ENCODE measurements at places on chromosomes 16 and 17.

GRCh38 chr17:49519781-49520180 lies 24.7 kb downstream of the NGFR start:
- DNase-seq = no peak

DNA sequence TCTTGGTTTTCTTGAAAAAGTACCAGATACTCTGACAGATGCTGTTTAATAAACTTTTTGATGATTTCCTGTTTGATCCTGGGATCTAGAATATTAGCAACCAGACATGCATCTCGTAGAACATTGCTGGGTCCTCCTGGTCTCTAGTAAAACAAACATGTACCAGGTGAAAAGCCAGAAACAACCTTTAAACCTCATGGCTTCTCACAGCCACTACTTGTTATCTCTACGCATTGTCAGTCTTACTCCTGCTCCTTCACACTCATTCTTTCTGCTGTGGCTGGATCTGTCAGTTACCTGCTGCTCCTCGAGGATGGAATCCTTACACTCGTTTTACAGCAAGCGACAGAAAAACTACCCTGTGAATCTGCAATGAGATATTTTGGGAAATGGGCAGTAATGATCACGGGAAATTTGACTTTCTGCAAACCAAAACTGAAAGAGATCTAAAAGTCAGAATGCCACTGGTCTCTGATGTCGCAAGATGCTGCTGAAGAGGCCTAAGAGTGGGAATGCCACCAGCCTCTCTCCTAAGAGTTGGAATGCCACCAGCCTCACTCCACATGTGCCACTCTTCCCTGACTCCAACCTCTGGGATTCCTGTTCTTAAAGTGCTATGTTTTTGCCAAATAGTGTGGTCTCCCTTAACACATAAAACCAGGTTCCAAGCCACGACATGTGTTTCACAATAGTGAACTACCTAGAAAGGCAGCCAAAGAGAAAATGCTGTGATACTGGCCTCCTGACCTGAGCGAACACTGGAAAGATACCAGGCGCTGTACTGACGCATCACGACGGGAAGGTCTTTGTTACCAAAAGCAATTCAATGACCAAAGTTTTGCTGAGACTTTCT lies 86.3 kb downstream of the VPS53 start:
- no peak for DNase-seq

- no peak for DNase-seq
These were observed 32.8 kb upstream of the ABCC12 start for GRCh38 chr16:48188449-48189102.

- DNase-seq = no peak
These were observed 22.6 kb upstream of the GOSR1 start for GRCh38 chr17:30454635-30455034.

GRCh38 chr16:85256190-85256739 lies 144.0 kb upstream of the CIBAR2 start:
- no peak for DNase-seq

DNA sequence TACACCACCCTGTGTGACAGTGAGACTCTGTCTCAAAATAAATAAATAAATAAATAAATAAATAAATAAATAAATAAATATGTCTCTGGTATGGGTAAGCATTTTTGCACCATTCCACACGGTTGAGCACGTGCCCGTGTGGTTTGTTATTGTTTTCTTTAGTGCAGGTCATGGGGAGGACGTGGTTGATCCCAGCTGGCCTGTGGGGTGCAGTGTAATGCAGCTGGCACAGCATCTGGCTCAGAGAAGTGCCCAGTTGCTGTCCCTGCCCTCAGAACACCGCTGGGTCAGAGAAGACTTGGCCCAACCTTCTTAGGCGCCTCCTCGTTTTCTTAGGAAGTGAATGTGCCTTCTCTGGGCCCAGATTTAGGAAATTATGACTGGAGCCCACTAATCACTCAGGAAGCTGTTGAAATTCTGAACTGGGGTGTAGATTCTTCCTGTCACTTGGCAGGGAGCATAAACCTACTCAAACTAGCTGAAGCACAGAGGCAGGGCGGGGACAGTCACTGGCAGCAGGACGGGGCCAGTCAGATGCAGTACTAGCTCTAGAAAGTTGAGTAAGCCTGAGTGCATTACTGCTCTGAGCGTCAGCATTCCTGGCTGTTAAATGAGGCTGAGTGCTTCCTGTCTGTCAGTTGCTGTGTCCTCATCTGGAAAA lies 85.9 kb downstream of the SNX29 start:
- no peak for DNase-seq

DNA sequence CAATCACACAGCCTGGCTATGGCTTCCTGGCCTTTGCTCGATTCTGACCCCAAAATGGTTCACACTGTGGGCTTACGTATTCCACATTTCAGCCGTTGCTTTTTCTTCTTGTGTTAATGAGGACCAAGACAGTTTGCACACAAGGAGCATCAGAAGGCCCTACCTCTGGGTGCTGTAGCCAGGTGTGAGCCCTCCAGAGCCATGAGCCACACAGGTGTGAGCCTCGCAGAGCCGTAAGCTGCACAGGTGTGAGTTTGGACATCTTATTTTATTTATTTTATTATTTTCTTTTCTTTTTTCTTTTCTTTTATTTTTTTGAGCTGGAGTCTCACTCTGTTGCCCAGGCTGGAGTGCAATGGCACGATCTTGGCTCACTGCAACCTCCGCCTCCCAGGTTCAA lies 70.6 kb downstream of the LMF1 start:
- no peak for DNase-seq

DNA sequence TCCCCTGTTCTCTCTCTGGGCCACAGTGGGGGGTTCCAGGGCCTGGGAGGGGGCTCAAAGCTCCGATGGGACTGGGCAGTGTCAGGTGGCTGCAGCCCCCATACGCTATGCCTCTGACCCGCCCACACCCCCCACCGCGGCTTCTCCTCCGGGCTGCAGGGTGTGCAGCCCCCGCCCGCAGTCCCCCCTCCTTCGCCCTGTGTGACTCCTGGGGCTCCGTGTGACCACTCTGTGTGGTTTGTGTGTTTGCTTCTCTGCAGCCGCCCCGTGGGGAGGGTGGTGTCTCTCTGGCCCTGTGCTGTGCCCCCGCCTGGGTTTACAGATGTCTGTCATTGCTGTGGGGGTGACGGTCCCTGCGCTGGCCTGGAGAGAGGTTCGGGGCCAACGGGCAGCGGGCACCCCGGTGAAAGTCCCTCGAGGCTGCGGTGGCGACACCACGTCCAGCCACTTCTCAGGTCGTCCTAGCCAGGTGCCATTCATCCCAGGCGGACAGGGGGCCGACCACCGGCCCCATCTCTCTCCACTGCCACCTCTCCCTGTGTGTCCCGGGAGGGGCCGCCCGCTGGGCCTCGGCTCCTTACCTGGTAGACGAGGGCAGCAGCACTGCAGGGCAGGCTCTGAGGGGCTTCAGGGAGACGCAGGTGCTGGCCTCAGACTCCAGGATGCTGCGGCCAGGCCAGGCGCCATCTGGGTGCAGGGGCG lies 5.5 kb downstream of the SSTR5 start:
- DNase-seq = no peak

- no peak for DNase-seq
These were observed 22.5 kb downstream of the XPO6 start for GRCh38 chr16:28189245-28189644.

DNA sequence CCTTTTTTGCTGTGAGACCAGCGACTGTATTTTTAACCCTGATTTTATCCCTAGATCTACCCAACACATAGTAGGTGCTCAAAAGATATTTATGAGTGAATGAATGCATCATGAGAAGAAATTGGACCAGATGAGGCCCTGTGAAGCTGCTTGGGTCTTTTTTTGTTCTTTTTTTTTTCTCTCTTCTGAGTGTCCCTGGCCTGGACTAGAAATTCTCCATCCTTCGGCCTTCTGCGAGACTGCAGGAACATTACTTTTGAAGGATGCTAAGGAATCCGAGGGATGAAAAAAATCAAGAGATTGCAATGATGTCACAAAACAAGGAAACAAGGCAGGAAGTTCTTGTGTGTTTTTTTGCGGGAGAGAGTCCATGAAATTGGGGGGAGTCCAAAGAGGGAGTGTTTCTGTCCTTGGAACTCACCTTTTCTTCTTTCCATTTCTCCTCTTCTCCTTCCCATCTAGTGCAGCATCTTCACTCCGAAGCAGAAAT lies 560 bp upstream of the RUSF1 start:
- DNase-seq = no peak

- no peak for DNase-seq
These were observed 21.1 kb upstream of the NSMCE1 start for GRCh38 chr16:27289669-27290068.

DNA sequence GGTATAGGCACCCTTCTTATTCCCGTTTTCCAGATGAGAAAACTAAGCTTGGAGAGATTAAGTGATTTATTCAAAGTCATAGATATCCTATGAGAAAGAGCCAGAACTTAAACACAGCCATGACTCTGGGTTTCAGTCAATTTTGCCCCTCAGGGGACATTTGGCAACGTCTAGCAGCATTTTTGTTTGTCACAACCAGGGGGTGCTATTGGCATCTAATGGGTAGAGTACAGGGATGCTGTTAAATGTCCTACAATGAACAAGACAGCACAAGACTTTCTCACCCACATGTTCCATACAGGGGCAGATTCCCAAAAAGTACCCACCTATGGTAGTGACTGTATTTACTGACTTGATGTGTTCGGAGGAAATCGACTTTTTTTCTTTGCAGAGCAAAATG lies 4.8 kb upstream of the SHISA9 start:
- DNase-seq = no peak

GRCh38 chr17:43308999-43309398 lies 75.2 kb upstream of the RNU2-1 start:
- no peak for DNase-seq

- DNase-seq = no peak
These were observed 10.1 kb upstream of the TMEM219 start for GRCh38 chr16:29951625-29952365.

- no peak for DNase-seq
These were observed 63.5 kb upstream of the TEX2 start for GRCh38 chr17:64326420-64327054.

DNA sequence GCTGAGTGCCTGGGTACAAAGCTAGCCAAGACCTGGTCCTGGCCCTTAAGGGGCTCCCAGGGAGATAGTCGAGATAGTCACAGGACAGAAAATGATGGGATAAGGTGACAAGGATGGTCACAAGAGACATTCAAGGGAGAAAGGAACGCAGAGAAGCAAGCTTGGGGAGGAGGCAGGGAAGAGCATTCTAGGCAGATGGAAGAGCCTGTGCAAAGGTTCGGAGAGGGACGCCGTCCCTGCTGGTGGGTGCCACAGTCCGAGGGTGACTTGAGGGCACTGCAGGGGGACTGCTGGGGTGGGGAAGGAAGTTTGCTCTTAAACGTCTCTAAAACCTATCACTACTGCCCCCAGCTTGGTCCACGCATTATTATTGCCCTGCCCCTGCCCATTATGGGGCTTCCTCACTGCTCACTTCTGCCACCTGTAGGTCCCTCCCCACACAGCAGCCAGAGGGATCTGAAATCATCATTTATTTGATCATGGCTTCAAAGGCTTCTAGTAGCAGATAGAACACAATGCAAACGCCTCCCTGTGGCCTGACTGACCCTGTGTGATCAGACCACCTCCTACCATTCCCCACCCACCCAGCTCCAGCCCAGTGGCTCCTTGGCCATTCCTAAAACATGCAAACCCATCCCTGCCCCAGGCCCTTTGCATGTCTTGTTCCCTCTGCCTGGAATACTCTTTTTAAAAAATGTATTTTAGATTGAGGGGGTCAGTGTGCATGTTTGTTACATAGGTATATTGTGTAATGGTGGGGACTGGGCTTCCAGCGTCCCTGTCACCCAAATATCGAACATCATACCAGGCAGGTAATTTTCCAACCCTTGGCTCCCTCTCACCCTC lies 60.3 kb downstream of the RMI2 start:
- peak; percentile 21 for DNase-seq

- DNase-seq = no peak
These were observed 54.8 kb upstream of the MAP3K14 start for GRCh38 chr17:45371414-45372324.

- no peak for DNase-seq
These were observed 3.7 kb downstream of the PCYT2 start for GRCh38 chr17:81907219-81908145.

GRCh38 chr17:61967729-61968128 lies 39.9 kb upstream of the INTS2 start:
- DNase-seq = no peak

GRCh38 chr17:5203178-5203907 lies 11.7 kb upstream of the ZNF594 start:
- DNase-seq = no peak

- DNase-seq = peak; percentile 61
These were observed 93.8 kb upstream of the PLEKHM1 start for GRCh38 chr17:45584092-45585036.

DNA sequence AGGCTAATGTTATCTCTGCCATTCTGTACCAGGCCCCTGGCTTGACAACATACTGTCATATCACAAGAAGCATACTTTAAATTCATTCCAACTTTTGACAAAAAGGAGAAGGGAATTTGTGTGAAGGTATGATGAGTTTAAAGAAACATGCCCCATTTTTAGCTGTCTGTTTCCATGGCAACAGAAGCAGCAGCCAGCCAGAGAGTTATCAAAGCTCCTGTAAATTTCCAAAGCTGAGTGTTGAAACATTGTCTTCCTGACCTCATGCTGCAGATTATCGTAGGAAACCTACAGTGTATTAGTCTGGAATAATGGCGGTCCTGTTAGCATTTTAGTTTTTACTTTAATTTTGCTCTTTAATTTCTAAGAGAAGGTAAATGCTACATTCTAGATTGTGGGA lies 124.9 kb downstream of the MRTFB start:
- DNase-seq = no peak

- no peak for DNase-seq
These were observed 10.4 kb upstream of the RUNDC3A start for GRCh38 chr17:44297975-44298374.

- no peak for DNase-seq
These were observed 45.1 kb downstream of the IRX3 start for GRCh38 chr16:54241525-54241924.

- DNase-seq = no peak
These were observed 11.8 kb downstream of the PEMT start for GRCh38 chr17:17579691-17580090.

DNA sequence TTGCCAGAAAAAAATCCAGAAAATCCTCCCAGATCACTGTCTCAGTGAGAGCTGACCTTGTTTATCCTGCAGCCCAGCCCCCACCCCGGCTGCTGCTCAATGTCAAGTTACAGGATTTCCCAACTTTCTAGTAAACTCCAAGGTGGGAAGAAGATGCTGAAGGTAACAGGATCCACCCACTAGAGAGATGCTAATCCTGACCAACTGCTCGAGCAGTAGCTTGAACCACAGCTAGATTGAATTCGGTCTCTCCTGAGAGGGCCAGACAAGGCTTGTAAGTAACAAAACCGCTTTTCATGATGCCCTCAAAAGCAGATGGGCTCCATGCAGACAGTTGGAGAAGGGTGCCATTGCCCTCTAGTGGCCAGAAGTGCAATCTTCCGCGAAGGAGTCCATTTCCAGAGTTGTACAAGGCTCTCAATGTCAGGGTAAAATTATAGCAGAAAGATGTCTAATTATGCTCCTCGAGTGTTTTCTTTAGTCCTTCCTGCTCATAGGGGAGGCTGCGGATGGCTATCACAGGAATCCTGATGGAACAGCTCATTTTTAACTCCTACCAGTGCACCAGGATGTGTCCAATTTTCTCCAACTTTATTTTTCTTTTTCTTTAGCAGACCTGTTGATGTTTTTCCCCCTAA lies 3.9 kb downstream of the CDH11 start:
- DNase-seq = no peak

GRCh38 chr17:57892146-57892819 lies 42.4 kb upstream of the MRPS23 start:
- DNase-seq = peak; percentile 75
